ENCODE measurements at places on chromosomes 13 and 19.

GRCh38 chr13:41554180-41554579 is 96.8 kb downstream of the RGCC start:
- no peak for DNase-seq

DNA sequence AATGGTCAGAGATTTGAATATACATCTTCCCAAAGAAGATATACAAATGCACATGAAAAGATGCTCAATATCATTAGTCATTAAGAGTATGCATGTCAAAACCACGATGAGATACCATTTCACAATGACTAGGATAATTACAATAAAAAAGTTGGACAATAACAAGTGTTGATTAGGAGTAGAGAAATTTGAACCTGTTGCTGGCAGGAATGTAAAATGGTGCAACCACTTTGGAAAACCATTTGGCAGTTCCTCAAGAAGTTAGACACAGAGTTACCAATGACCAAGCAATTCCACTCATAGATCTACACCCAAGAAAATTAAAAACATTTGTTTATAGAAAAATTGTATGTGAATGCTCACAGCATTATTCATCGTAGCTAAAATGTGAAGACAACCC is 33.2 kb upstream of the STARD13 start:
- DNase-seq = no peak

DNA sequence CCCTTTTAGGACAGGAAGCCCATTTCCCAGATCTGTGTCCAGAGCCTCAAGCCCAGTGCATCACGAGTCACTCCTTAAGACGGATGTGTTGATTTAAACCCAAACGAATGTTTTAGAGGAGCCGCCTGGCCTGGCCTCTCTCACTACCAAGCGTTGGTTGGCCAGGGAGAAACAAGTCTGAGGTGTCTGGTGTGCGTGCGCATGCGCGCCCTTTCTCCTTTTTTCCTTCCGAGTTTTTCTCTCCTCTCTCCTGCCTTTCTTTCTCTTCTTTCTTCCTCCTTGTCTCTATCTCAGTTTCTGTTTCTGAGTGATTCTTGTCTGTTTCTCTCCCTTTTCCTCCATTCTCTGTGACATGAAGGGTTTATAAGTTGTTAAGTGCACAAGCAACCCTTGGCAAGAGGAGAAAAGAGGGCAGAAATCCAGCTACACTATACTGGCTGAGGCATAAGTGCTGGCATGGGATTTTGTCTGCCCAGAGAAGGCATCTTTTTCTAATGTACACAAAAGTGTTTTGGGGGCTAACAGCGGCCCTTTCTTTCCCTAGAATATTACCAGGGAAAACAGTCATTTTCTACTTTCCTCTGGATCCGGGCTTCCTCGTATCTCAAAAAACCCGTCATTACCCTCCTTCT is 170.5 kb downstream of the DNAJC15 start:
- DNase-seq = no peak

DNA sequence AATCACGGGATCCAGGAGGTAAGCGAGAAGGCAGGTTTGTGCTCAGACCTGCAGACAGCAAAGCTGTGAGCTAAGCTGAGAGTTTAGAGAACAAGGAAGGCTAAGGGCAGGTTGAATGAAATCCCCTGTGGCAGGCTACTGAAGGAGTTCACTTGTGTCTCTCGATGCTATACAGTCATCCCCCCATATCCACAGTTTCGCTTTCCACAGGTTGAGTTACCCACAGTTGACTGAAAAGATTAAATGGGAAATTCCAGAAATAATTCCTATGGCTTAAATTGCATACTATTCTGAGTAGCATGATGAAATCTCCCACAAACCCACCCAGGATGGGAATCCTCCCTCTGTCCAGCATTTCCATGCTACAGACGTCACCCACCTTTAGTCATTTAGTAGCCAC is 49.6 kb downstream of the ABCC4 start:
- no peak for DNase-seq

DNA sequence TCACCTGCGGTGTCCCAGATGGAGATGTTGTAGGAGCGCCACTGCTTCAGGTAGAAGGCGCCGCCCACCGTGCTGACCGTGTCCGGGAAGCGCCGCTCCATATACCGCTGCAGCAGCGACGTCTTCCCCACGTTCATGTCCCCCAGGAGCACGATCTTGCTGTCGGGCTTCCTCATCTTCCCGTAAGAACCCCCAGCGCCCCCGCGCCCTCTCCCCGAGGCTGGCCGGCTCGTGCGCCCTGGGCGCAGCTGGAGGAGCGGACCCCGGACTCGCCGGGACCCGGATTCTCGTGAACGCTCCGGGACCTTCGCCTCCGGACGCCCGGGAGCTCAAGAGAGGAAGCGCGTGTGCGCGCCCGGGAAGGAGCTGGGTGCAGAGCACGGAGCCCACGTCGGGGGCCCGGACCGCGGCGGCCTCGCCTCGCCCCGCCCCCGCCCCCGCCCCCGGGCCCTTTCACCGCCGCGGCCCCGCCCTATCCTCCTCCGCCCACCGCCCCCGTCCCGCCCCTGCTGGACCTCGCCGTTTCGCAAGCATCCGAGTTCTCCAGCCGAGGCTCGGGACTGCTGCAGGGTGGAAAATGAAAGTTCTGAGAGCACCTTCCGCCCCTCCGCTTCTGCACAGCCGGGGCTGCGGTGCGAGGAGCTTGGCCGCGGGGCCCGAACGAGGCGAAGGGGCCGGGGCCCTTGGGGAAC is at the start of gene RAB20:
RAB20 (minus strand) TSS at position 379 of the 692 bp plus-strand sequence; CDS start at position 176, 203 bp downstream.
- DNase-seq = peak; percentile 74

DNA sequence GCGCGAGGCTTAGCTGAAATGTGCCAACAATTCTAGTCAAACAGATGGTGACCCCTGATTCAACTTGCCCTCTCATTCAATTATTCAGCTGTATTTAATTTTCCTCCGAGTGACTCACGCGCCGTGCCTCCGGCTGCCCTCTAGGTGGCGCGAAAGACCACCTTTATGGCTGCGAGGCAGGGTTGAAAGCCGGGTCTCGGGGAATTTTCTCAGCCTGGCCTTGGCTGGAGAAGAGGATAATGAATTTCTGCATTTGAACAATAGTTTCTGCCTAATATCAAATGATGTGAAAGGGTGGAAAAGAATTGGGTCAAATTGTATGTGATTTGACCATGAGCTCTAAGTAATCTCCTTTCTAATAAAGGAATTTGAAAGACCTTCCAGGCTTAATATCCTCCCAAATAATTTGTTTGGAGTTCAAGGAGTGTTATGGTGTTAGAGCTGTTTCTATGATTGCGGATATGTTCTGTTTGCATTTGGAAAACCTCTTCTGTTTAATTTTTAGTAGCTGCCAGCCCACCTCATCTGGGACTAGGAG is 310.9 kb downstream of the ZNF536 start:
- DNase-seq = peak; percentile 65

GRCh38 chr19:39906283-39906682 is 28.2 kb downstream of the FCGBP start:
- DNase-seq = no peak

- DNase-seq = peak; percentile 82
Observed at GRCh38 chr19:14073261-14073924, 807 bp downstream of the MISP3 start.

DNA sequence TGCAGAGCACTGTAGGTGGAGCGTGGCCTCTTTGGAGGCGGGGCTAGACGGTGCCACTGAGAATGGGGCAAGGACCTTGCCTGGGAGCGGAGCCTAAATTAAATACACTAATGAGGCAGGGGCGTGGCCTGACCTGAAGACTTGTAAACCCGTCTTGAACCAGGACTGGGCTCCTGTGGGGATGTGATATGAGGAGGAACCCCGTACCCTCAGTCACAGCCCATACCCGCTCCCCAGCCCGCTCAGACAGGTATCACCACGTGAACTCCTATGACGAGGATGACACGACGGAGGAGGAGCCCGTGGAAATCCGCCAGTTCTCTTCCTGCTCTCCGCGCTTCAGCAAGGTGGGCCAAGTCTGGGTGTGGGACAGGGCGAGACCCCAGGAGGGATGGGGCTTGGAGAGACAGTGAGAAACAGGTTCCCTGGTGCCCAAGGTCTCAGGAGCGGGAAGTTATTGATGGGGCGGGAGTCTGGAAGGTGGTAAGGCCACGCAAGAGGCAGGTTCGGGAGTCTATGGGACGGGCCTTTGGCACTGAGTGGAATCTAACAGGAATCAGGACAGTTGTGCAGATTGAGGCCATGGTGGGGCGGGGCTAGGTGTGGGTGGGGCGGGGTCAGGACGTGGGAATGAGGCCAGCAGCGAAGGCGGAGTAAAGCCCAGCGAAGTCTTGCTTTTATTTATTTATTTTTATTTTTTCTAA is 14.7 kb downstream of the DNASE2 start:
- no peak for DNase-seq

DNA sequence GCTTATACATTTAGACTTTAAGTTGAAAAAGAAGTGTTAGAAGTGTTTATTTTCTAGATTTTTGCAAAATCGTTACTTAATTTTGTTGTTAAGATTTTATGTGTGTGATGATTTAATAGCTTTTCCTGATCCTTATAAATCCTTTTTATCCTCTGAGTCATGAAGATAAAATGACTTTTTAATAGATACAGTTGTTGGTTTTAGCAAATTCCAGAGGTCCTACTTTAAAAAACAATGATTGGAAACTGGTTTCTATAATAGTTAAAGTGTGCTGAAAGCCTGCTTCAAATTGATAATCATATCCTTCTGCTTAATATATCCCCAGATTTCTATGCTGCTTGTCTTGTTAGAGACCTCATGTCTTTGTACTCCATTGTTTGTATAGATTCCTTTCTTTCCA is 39.0 kb downstream of the RNASEH2B start:
- DNase-seq = no peak

GRCh38 chr19:5002143-5002542 is 33.2 kb downstream of the KDM4B start:
- no peak for DNase-seq

DNA sequence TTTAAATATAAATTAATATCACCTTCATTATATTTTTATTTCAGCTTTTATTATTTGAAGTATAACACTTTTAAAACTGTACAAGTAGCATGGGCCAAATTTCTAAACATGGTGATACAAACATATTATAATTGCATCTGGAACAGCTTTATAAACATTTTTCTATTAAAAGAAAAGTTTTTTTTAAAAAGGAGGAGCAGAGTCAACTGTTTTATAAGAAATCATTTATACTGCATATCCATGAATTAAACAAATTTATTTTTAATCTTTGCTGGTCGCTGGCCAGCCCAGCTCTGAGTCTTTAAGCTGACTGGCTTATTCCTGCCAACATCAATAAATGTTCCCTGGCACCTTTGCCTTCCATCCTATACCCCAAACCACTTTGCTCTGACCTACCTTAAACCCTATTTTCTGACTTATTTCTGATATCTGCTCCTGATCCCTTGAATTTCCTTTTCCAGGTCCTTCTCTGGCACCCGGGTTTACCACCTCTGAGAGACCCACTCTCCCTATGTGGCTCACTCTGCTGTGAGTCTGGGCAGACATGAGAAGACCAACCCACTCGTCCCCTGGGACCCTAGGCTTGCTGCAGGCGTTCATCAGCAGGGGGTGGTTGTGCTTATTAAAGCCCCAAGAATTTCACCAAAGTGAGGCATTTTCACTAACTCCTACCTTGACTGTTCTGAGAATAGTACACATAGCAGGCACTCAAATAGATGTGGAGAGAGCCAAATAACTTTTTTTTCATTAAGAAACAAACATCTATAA is 220.3 kb downstream of the KLF12 start:
- no peak for DNase-seq

- no peak for DNase-seq
Observed at GRCh38 chr19:17739121-17739875, 12.0 kb upstream of the FCHO1 start.

DNA sequence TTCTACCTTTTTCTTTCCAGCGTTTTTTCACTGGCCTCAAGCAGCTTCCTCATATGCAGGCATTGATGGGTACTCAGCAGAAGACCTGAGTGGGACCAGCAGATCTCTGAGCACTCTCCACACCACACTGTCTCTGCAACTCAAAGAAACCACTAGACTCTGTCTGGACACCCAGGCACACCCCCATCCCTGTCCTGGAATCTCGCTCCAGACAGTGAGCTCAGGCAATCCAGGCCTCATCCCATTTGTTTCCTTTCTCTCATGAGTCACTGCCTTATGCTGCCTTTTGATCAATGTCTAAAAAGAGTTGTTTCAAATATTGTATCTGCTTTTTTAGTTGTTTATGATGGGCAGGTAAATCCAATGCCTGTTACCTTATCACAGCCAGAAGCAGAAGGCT is 19.7 kb upstream of the POP4 start:
- no peak for DNase-seq

- no peak for DNase-seq
Observed at GRCh38 chr19:1295169-1296012, 9.7 kb downstream of the EFNA2 start.

GRCh38 chr19:34851277-34851804 is 75.4 kb upstream of the ZNF30 start:
- DNase-seq = no peak

GRCh38 chr19:30204721-30205120 is 167.5 kb upstream of the ZNF536 start:
- no peak for DNase-seq

GRCh38 chr19:55115446-55116065 is 1.9 kb downstream of the PPP1R12C start:
- no peak for DNase-seq

- DNase-seq = no peak
Observed at GRCh38 chr13:48273346-48273745, 30.2 kb upstream of the RB1 start.

DNA sequence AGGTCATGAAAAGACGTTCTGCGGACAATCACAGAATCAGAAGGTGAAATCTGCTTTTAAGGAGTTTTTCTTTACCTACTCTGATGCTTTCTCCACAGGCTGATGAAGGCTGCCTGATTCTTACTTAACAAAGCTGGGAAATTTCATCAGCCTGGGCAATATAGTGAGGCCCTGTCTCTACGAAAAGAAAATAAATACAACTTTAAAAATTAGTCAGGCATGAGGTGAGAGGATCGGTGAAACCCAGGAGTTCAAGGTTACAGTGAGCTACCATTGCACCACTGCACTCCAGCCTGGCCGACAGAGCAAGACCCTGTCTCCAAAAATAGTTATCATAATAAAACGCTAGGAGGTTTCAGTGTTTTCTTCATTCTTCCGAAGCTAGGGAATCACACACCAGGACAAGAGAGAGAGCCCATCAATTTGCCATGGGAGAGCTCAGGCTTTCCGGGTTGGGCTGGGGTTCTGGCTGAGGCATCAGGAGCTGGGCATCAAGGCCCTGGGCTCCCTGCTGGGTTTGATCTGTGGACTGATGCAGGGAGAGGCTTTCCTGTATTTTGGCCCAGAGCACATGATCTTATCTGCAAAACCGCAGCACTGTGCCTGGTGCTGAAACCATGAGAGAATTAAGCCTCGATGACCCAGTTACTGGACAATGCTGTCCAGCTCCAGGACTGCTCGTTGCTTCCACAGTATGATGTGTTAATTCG is 25.1 kb upstream of the CEBPG start:
- DNase-seq = no peak

- peak; percentile 64 for DNase-seq
Observed at GRCh38 chr19:44570984-44571684, 41.7 kb upstream of the CEACAM20 start.

- DNase-seq = no peak
Observed at GRCh38 chr13:28049215-28049614, 51.2 kb downstream of the FLT3 start.

Data from activated CD8-positive, alpha-beta memory T cell treated with anti-CD3 and anti-CD28 coated beads, Interleukin-2, amount 10 ng/mL, durations not matched to agents 7 days and 5 days (primary cell).